ENCODE measurements at places on chromosomes 2 and 18.
A peak's percentile ranks its signal among the peaks of the same experiment; 100 is the strongest.

GRCh38 chr2:8019934-8020333, 661.9 kb upstream of the ID2 start:
- DNase-seq, result no peak

- DNase-seq, result no peak
Observed at GRCh38 chr2:148971547-148971946, 67.0 kb upstream of the LYPD6B start.

DNA sequence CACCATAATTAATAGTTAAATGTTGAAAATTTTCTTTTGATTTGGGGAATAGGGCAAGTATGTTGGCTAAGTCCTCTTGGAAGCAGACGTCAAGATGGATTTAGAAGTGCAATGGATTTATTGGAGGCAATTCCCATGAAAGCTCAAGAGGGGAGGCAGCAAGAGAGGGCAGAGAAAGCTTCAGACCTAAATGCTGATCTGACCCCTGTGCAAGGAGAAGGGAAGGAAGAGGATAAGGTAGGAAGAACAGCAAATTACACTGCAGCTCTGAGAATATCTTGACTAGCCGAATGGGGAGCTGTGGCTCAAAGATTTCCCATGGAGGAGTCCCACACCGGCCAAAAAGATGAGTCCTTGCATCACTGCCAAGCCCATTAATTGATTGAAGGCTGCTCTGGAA, 46.9 kb upstream of the ATP8B1 start:
- DNase-seq, result no peak

DNA sequence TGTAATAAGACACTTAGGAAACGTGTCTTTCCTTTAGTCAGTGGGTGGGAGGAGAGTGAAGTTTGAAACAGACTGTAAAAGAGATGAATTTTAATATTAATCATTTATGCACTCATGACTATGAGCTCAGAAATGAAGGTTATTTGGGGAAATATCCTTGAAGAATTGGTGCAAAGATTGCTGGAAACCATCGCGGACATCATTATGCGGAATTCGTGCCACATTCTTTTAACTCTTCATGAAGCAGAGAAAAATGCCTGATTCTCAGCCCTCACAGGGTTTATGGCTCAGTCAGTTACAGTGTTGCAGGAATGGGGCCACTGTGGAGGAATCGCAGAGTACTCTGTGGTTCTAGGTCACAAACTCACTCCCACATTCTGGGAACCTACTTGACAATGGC, 109.7 kb downstream of the RGPD3 start:
- no peak for DNase-seq

GRCh38 chr2:99688699-99689098, 198.9 kb upstream of the REV1 start:
- no peak for DNase-seq

GRCh38 chr2:100610381-100610831, 47.6 kb downstream of the PDCL3 start:
- DNase-seq, result peak; percentile 75

GRCh38 chr2:108477099-108477498, 28.1 kb downstream of the GCC2 start:
- DNase-seq, result no peak

- DNase-seq, result no peak
Observed at GRCh38 chr2:27255660-27256059, 7.2 kb downstream of the SLC30A3 start.

DNA sequence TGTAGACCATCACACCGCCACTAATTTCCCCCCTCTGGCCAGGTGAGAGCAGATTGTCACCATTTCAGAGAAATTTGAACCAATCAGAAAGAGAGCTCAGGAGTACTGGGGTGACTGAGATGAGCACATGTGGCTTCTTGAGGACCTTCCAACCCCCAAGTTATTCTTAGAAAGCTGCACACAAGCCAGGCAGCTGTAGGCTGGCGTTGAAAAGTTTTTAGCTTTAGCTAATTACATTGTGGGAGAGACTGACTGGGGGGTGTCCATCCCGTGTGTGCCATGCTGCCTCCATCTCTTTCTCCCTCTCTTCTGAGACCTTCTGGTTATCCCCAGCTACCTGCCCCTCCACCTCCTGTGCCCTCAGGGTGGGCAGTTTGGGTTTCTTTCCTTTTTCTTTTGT, 154.0 kb downstream of the AGAP1 start:
- no peak for DNase-seq

- no peak for DNase-seq
Observed at GRCh38 chr2:217733461-217733860, 269.3 kb downstream of the TNS1 start.
